Panc1 (cell line): ENCODE measurements at places on chromosomes 1 and 21. TPM values are rescaled to one million over a fixed set of nuclear protein-coding genes. Genes with fewer than 3 reads are reported as not detected.
A peak's percentile ranks its signal among the peaks of the same experiment; 100 is the strongest.

GRCh38 chr1:244030481-244031040 is 20.5 kb upstream of the ZBTB18 start:
- no peak overlapping the region for H3K27ac ChIP-seq
- no peaks in the 10 kb centered on the region for H3K4me1 ChIP-seq
- DNase-seq = no peak
- H3K4me3 ChIP-seq = no peak overlapping the region
- H3K27me3 ChIP-seq = peaks cover 13% of the 10 kb centered on the region
- no peaks in the 10 kb centered on the region for H3K36me3 ChIP-seq

- no peak overlapping the region for H3K27ac ChIP-seq
- H3K36me3 ChIP-seq = no peaks in the 10 kb centered on the region
- no peak for DNase-seq
- no peaks in the 10 kb centered on the region for H3K4me1 ChIP-seq
- no peak overlapping the region for H3K4me3 ChIP-seq
- H3K27me3 ChIP-seq = no peaks in the 10 kb centered on the region
Observed at GRCh38 chr1:109751531-109752260, 10.9 kb upstream of the GSTM3 start.

DNA sequence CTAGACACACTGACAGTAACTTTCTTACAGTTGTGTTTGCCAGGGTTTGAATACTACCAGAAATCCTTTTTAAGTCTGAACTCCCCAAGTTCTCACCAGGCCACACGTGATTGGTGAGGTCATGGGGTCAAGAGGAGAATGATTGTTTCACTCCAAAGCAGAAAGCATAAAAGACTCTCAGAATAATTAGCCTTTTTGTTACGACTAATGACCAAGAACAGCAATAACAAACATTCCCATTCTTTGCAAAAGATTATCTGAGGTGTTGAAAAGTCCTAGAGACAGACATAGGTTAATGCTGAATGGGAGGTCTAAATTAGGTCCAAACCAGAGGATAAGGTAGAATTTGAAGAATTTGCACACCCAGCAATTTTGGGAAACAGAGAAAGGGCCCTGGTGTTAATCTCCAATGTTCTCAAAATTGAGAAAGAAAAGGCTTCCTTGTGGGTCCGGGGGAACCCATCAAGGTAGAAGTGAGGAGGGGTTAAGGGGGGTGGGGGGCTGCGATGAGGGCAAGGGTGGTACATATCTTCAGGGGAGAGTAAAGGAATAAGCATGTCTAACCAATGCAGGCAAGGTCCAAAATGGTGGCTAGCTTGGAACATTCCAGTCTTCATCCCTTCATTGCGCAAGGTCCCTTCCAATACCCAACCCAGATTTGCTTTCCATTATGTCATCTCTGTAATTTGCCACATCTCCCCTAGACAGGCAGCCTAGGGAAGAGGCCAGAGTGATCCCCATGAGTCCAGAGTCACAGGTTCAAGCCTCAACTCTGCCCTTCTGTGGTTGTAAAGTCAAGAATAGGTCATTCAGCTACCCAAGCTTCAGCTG is 74.6 kb upstream of the NFIA start:
- no peak overlapping the region for H3K4me3 ChIP-seq
- no peak overlapping the region for H3K27ac ChIP-seq
- DNase-seq = no peak
- H3K4me1 ChIP-seq = no peaks in the 10 kb centered on the region

DNA sequence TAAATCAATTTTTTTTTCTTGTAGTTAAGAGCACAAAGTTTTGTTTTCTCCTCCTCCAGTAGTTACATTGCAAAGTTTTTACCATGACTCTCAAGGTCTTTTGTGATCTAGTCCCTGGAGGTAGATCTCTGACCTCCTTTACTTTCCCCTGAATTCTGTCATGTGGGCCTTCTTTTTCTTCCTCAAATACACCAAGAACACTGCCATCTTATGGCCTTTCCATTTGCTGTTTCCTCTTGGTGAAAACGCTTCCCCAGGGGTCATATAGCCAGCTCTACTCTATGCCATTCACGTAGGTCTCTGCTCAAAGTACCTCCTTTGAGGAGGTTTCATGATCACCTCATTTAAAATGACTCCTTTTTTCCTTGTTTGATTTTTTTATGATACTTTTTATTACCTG is 2.7 kb downstream of the DDX20 start:
- H3K36me3 ChIP-seq = peaks cover 32% of the 10 kb centered on the region
- H3K27ac ChIP-seq = no peak overlapping the region
- H3K4me3 ChIP-seq = no peak overlapping the region
- H3K27me3 ChIP-seq = no peaks in the 10 kb centered on the region
- DNase-seq = no peak
- H3K4me1 ChIP-seq = peaks cover 3% of the 10 kb centered on the region; the same call in 1 of the 2 replicates

The DNASE2B gene
- not detected for total RNA-seq

The SIPA1L2 gene
- total RNA-seq = 5.2 TPM

DNA sequence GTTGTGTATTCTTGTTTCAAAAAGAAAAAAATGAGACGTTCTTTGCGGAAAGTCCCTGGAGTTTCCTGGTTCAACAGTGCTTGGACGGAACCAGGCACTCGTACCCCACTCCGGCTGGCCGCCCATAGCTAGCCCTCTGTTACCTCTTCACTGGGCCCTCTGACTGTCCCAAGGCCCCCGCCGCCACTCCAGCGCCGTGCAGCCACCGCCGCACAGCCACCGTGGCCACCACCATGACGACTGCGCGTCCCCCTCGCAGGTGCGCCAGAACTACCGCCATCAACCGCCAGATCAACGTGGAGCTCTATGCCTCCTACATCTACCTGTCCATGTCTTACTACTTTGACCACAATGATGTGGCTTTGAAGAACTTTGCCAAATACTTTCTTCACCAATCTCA is 9.6 kb downstream of the SNIP1 start:
- no peak overlapping the region for H3K4me3 ChIP-seq
- no peaks in the 10 kb centered on the region for H3K4me1 ChIP-seq
- DNase-seq = no peak
- no peak overlapping the region for H3K27ac ChIP-seq

The KCNJ15 gene
- 0.13 TPM for total RNA-seq

- H3K4me3 ChIP-seq = peak overlapping the region; percentile 61
- DNase-seq = no peak
- peaks cover 2% of the 10 kb centered on the region; the same call in 1 of the 2 replicates for H3K36me3 ChIP-seq
Observed at GRCh38 chr1:145997016-145997717, 788 bp upstream of the TXNIP start.

- no peak overlapping the region for H3K4me3 ChIP-seq
- no peaks in the 10 kb centered on the region for H3K27me3 ChIP-seq
- peaks cover 26% of the 10 kb centered on the region for H3K4me1 ChIP-seq
- H3K27ac ChIP-seq = no peak overlapping the region
- H3K36me3 ChIP-seq = no peaks in the 10 kb centered on the region
- no peak for DNase-seq
Observed at GRCh38 chr1:77668924-77669449, 13.5 kb downstream of the ZZZ3 start.

The SAMD13 gene
- 2.2 TPM for total RNA-seq

The IGSF21 gene
- not detected for total RNA-seq
